Activated CD4-positive, alpha-beta memory T cell treated with anti-CD3 and anti-CD28 coated beads for 36 hours (primary cell): ENCODE measurements at places on chromosomes 4 and X.

- H3K27ac ChIP-seq, result no peak overlapping the region
- peaks cover 4% of the 10 kb centered on the region for H3K4me1 ChIP-seq
- H3K4me3 ChIP-seq, result no peak overlapping the region
- H3K36me3 ChIP-seq, result no peaks in the 10 kb centered on the region
Measured at GRCh38 chr4:173411106-173411693, 12.3 kb upstream of the SCRG1 start.

DNA sequence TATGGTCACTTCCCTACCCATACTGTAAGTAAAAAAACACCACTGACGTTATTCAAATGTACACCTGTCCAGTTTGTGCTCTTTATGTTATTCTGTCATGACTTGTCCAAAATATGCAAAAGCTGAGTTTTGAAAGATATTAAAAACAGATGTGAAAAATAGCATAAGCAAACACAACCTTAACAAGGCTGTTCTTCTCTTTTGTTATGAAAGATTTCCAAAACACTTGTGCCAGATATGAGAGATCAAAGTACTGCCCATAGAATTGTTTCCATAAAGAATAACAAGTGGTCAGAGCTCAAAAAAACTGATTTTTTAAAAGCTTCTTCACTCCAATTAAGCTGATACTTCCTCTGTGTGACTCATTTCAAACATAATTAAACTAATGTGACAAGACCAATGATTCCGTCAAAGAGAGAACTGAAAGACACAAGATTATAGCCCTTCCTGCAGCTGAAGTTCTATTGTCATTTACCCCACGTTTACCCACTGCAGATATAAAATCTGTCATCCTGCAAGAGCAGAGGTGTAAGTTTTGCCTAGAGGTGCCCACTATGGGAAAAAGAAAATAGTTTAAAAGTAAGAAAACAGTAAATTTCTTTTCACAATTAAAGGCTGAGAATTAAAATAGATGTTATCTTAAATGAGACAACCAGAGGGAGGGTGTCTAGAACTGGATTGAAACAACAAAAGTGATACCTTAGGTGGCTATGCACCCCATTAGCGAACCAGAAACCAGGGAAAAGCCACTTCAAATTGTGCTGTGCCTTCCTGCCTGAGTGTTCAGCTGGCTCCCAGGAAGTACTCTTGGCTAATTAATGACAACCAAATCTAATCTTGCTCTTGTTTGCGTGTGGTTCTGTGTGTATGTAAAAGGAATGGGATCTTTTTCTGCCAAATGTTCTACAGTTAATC lies 30.1 kb downstream of the RASSF6 start:
- no peaks in the 10 kb centered on the region for H3K4me1 ChIP-seq
- no peaks in the 10 kb centered on the region for H3K36me3 ChIP-seq
- no peak for DNase-seq
- H3K27ac ChIP-seq, result no peak overlapping the region
- H3K4me3 ChIP-seq, result no peak overlapping the region

DNA sequence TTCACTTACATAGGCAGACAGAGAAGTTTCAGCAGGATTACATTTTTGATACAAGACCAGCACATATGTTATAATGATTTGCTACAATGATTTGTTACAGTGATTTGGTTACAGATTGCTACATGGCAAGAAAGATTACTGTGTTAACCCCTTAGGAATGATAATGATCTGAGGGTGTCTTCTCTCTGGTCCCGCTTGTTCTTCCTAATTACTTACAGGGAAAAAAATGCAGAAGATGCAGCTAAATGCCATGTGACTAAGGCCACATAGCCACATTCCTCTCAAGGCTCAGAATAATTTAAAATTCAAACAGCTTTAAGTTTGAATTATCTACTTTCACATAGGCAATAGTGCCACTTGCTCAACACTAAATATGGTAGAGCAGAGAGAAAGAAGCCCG lies 9.7 kb upstream of the LAP3 start:
- no peaks in the 10 kb centered on the region for H3K4me1 ChIP-seq
- no peaks in the 10 kb centered on the region for H3K36me3 ChIP-seq
- H3K4me3 ChIP-seq, result no peak overlapping the region

GRCh38 chr4:140126261-140126660 lies 27.7 kb downstream of the MAML3 start:
- peaks cover 4% of the 10 kb centered on the region for H3K27me3 ChIP-seq
- no peaks in the 10 kb centered on the region for H3K36me3 ChIP-seq
- H3K4me1 ChIP-seq, result peaks cover 6% of the 10 kb centered on the region
- DNase-seq, result no peak
- no peak overlapping the region for H3K4me3 ChIP-seq
- no peak overlapping the region for H3K27ac ChIP-seq
